ENCODE measurements at places on chromosomes 16 and 17.

DNA sequence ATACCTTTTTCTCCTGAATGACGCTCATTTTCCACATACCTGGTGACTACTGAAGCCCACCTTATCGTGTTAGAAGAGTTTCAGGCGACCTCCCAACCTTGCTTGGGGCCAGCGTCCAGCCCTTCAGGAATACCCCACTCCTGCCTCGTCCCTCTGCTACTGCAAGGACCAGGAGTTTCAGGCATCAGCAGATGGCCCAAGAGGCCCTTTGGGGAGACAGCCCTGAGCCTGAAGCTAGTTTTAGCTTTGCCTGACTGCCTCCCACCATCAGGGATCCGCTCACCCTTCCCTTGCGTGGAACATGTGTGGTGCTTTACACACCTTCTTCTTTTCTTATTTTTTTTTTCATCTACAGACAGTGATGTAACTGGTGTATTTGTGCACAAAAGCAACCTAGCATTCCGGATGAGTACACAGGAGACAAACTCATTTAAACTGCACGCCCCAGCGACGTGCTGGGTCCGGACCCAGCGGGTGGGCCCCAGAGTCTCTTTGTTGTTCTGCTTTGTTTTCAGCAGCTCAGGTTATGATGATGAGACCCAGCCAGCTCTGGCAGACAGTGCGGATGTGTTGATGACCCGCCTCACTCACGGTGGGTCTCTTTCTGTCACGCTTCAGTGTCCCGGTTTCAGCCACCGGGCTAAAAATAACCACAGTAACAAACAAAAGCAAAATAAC lies 242.4 kb downstream of the C16orf95 start:
- no peak for DNase-seq

GRCh38 chr16:48138543-48138942 lies 17.2 kb downstream of the ABCC12 start:
- no peak for DNase-seq

GRCh38 chr16:81891736-81892364 lies 112.8 kb downstream of the PLCG2 start:
- DNase-seq: no peak

DNA sequence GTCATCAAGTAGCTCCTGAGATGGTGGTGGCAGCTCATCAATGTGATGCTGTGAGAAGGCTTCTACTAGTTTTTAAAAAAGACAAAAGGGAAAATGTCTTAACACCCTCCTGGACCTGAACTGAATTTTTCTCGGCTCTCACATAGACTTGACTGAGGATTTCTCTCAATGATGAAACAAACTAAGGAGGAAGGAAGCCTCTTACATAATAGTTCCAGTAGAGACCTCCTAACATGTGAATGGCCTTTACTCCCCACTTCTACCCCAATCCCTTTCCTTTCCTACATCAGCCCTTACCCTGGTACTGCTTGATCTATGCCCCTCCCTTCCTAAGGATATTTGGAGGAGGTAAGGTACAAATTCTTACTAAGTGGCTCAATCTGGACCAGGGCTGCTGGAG lies 54.8 kb upstream of the MTMR4 start:
- DNase-seq: no peak

DNA sequence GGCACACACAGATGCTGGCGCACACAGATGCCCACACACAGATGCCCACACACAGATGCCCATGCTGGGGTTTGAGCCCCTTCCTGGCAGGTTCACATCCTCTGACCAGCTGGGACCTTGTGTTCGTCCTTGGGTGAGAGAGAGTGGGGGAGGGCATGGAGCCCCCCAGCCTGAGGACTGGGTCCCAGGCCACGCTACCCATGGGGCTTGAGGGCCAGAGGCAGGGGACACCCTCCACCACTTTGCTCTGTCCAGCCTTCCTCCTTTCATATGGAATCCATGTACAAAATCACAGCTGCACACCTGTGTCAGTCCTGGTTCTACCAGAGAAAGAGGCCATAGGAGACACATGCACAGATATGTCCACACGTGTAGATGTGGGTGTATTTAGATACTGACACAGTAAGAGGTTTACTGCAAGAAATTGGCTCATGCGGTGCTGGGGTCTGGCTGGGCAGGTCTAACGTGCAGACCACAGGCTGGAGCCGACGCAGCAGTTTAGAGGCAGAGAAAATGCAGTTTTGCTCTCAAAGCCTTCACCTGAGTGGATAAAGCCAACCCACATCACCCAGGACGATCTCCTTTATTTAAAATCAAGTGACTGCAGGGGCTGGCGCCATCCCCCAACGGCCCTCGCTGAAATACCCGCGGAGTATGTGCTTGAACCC lies 10.8 kb downstream of the SLC22A31 start:
- DNase-seq: no peak

- no peak for DNase-seq
Observed at GRCh38 chr16:11435576-11435975, 90.3 kb downstream of the RMI2 start.

GRCh38 chr17:57256708-57257112 lies 387 bp downstream of the MSI2 start:
- peak; percentile 40 for DNase-seq

- no peak for DNase-seq
Observed at GRCh38 chr16:89498839-89499238, 8.5 kb upstream of the ANKRD11 start.

GRCh38 chr17:17663160-17664063 lies 17.8 kb upstream of the RAI1 start:
- peak; percentile 90 for DNase-seq

DNA sequence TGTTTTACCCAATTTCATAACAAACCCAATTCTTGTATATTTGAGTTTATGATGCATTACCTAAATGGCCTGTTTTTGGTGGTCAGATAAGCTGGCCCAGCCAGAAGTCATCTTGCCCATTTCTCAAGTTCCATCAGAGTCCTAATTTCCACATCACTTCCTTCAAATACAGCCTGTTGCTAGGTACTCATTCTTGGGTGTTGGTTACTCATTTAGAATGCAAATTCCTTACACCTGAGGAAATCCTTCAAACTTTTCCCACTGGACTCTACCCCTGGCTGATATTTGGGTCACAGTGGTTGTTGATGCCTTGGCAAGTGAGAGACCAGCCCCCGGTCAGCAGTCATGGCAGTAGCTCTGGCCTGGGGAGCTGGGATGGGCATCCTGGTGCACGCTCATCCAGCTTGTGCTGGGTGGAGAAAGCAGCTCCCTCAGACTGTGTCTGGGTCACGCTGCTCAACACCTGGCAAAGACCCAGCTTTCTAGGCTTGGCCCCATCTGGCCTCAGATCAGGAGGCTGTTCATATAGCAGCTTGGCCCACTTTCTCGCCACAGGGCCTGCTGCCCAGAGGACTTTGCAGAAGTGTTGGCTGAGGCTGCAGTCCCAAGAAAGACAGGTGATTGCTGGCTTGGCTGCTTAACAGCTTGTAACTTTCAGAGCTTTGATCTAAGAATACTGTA lies 25.8 kb downstream of the WSB1 start:
- DNase-seq: no peak

DNA sequence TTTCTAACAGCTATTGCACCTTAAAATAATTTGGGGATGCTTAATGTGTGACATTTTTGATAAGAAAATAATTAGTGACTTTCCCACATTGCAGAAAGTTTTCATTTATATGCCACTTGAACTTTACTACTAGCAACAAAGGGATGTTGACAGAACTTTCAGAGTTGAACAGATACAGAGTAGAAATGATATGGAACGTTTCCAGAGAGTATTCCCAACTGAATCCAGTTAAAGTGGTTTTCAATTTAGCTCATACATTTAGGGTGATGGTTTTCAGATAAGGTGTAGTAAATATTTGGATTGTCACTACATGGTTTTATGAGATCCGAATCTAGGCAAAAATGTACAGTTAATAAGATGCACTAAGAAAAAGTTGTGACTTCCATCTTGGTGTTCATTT lies 17.3 kb downstream of the MAP2K4 start:
- no peak for DNase-seq

DNA sequence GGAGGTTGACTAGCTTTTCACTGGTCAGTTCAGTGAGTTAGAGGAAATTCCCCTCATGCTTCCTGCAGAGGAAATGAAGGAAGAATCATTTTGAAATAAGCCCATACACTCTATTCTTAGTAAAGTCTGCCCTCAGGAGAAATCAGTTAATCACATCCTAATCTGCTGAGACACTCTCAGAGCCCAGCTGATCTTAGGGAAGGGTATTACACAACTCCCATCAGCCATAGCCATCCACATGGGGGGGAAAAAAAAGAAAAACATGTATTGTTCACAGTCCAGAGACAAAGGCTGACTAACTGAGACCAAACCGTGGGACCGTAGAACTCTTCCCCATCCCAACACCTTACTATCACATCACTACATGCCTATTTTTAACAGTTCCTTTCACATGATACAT lies 722.3 kb downstream of the CDH8 start:
- DNase-seq: no peak

DNA sequence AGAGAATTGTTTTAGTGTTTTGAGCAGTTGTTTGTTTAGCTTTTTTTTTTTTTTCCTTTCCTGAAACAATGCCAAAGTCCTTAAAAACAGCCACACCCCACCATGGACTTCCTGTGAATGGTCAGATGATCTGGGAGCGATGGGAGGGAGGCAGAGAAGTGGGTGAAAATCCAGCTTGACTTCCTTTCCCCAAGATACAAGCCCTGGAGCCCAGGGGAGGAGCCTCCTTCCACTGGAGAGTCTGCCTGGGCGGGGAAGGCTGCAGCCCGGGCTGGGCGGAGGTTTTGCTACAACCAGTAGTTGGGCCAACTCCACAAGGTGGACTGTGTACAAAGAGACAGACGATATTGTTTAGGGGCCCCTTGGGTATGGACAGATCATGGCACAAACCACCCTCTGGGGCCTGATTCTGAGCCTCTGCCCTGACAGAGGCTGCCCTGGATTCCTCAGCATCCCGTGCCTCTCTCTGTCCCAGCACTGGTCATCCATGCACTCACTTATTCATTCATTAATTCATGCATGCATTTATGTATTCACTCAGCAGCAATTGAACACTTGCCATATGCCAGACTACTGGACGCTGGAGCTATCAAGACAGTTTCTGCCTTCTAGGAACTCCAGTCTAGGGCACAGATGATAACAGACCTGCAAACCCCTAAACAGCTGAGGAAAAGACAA lies 29.8 kb downstream of the WSB1 start:
- DNase-seq: no peak

GRCh38 chr16:65260746-65261145 lies 138.9 kb upstream of the CDH11 start:
- DNase-seq: no peak

DNA sequence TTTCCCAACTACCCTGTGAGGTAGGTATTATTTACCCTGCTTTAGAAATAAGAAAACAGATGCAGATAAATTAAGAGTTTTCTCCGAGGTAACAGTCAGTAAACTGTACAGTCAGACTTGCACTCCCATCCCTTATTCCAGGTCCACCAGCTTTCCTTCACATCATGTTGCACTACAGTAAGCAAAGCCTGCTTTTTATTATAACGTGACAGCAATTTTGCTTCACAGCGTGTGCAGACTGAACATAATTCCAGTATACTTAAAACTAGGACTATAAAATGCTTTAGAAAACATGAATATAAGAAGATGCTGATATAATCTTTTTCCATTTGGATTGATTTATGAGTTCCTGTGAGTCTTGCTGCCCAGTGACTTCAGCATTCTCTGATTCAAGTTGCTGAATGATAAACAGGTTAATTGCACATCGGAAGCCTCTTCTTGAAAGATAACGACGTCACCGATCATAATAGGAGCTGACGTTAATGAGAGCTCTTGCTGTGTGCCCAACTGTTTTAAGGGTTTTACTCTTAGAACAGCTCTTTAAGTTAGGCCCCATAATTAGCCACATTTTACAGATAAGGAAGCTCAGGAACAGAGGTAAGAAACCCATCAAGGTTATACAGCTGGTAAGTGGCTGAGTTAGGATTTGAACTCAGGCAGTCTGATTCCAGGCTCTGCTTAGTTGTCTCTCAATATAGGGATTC lies 1.4 kb downstream of the LIG3 start:
- no peak for DNase-seq

- DNase-seq: no peak
Observed at GRCh38 chr16:1466968-1467521, 7.8 kb downstream of the CLCN7 start.

DNA sequence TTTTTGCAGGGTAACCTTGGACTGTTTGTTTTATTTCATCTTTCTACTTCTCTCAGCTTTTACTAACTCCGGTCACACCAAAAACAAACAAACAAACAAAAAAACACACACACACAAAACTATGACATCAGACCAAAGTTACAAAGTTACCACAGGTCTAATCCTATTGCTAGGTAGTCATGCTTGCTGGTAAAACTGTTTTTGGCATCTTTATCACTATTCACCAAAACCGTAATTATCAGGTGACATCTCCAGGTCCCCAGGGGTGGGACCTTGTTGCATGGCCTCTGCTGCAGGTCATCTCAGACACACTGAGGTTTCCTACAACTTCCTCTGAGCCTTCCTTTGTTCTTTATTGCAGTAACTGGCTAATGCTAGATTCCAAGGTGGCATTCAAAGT lies 162.3 kb downstream of the ABCA8 start:
- no peak for DNase-seq

Measured in CD4-positive, alpha-beta T cell (primary cell).